ENCODE measurements at places on chromosomes 13 and 19.

- DNase-seq, result no peak
Measured at GRCh38 chr13:39961036-39961435, 305.6 kb downstream of the COG6 start.

- no peak for DNase-seq
Measured at GRCh38 chr13:114143806-114144605, 11.6 kb upstream of the RASA3 start.

DNA sequence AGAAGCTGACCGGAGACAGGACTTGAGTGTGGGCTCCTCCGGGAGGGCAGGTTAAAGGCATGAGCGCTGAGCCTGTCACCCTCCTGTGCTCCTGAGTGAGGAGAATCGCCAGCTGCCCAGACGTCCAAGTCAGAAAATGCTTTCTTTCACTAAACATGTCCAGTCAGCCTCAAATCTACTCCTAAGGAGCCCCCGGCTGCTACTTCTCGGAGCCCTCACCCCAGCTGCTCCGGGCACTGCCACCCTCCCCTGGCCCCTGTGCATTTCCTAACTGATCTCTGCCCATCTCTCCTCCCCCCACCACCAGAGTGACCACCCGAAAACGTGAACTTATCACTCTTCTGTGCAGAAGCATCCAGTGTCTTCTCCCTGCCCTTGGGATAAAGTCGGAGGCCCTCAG, 277.5 kb upstream of the SOX1 start:
- no peak for DNase-seq

GRCh38 chr19:16297575-16298178, 26.9 kb upstream of the KLF2 start:
- no peak for DNase-seq

Data from adipocyte (in vitro differentiated cells).